Breast epithelium (tissue), 4 donors: ENCODE measurements at places on chromosomes 3 and 15.
A peak's percentile ranks its signal among the peaks of the same experiment; 100 is the strongest.

DNA sequence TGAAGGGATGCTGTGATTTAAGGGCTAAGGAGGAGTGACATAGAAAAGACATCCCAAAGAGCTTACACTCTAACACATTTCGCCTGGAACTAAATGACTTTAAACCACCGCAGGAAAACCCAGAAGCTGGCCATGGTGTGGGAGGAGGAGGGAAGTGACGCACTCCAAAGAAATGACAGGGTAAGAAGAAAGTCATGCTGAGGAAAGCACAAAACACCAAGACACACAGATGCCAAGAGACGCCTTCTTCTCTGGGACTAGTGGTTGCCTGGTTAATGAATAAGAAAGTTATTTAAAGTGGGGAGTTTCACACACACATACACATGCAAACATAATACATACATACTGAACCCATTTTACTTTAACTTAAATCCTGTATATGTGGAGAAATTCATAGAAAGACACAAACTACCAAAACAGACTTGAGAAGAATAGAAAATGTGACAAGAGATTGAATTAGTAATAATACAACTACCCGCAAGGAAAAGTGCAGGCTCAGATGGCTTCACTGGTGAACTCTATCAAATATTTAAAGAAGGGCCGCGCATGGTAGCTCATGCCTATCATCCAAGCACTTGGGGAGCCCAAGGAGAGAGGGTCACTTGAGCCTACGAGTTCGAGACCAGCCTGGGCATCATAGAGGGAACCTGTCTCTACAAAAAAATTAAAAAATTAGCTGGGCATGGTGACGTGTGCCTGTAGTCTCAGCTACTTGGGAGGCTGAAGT is 125.5 kb downstream of the NSMCE3 start:
- DNase-seq: no peak

DNA sequence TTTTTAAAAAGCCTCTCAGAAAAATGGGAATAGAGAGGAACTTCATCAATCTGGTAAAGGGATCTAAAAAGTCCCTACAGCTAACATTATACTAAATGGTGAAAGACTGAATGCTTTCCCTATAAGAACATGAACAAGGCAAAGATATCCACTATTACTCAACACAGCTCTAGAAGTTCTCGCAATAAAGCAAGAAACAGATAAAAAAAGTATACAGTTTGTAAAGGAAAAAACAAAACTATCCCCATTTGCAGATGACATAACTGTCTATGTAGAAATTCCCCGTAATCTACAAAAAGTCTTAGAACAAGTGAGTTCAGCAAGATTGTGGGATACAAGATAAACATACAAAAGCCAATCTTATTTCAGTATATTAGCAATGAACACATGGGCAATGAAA is 15.4 kb downstream of the EDC3 start:
- DNase-seq: no peak

DNA sequence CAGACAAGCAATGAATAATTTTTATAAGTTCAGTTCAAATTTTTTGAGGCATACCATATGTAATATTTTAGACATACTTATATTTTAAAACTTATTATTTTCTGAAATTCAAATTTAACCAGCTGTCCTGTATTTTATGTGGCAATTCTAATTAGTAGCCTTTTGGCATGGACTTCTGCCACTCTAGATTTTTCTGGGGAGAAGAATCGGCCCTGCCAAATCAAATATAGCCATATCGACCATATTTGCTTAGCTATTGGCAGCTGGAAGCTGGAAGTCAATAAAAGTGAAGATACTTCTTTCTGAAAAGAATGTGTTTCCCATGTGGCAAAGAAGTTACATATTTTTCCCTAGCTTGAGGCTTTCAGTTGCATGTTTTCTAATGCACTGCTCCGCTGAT is 9.4 kb upstream of the RBMS3 start:
- no peak for DNase-seq

GRCh38 chr3:42214064-42214463 is 51.9 kb downstream of the CCK start:
- DNase-seq: no peak

DNA sequence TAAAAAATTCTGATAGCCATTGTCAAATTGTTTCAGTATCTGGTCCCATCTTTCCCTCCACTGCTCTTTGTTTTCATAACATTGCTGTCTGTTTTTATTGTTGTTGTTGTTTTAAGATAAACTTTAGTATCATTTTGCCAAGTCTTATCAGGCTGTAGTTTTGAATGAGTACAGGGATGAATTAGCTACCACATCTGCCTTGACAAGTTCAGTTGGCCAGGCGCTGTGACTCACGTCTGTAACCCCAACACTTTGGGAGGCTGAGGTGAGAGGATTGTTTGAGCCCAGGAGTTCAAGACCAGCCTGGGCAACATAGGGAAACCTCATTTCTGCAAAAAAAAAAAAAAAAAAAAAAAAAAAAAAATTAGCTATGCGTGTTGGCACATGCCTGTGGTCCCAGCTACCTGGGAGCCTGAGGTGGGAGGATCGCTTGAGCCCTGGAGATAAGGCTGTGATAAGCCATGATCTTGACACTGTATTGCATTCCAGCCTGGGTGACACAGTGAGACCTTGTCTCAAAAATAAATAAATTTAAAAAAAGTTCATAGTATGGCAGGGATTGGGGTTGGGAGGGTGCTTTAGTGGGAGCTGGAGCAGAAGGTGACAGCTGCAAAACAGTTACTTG is 8.3 kb upstream of the ANKDD1A start:
- no peak for DNase-seq

GRCh38 chr3:177491296-177492032 is 294.2 kb upstream of the TBL1XR1 start:
- no peak for DNase-seq

DNA sequence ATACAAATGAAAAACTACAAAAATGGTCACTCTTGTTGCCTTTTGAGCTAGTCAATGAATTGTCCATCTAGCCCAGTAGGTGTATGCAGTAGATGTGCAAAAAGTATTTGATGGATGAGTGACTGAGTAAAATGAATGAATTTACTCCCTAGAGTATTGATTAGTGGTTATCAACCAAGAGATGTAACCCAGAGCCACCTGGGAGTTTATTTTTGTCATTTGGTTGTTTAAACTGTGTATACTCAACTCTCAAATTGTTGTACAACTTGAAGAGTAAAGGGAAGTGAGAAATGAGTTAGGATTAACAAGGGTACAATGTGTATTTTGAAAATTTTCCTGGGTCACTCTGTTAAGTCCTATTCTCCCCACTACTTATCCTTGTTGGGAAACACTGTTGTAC is 124.1 kb upstream of the TMCO5A start:
- no peak for DNase-seq

DNA sequence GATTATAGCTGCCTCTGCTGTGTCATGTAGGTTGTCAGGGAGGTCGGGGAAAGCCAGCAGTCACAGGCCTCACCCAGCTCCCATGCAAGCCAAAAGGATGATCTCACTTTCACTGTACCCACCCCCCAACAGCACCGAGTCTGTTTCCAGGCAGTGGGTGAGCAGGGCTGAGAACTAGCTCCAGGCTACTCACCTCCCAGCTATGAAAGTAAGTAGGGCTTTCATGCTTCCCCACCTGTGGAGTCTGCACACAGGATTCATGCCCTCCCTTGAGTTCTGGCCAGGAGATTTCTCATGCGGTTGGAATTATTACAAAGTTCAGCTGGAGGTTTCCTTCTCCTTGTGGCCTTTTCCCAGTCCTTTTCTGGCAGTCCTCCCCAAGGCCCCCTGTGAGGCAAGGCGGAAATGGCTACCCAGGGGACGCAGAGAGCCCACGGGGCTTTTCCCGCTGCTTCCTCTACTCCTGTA is 356.2 kb downstream of the SV2B start:
- peak; percentile 44 for DNase-seq

DNA sequence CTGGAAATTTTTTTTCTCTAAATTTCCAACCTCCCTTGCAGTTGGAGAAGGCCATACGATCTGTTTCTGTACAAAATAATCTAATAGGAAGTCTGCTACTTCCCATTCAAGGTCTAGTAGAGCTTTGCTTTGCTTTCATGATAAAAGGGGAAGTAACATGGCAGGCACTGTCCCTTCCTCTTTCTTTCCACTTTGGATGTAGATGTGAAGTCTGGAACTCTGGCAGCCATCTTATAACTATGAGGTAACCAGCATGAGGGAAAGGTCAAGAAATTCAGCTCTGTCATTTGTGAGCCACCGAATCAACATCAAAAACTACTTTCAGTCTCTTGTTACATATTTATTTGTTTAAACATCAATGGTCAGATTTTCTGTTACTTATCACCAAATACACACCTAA is 156.3 kb downstream of the MTHFS start:
- no peak for DNase-seq

- DNase-seq: no peak
Observed at GRCh38 chr15:63826528-63826927, 7.2 kb downstream of the HERC1 start.

DNA sequence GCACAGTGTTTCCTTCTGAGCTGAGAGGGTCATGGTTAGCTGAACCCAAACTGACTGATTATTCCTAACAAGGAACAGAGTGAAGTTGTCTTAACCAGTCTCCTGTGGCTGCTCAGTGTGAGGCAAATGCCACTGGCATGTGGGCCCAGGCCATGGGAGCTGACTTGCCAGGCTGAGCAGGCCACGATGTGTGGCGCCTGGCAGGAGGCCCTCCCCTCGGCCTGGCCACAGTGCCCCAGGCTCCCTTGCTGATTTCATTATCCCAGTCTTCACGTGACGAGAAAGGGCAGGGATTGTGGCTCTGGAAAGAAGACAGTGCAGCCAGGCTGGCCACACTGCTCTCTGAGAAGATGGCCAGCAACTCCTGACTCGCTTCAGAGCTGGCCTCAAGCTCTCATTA is 58.8 kb downstream of the SLCO2A1 start:
- peak; percentile 48 for DNase-seq

DNA sequence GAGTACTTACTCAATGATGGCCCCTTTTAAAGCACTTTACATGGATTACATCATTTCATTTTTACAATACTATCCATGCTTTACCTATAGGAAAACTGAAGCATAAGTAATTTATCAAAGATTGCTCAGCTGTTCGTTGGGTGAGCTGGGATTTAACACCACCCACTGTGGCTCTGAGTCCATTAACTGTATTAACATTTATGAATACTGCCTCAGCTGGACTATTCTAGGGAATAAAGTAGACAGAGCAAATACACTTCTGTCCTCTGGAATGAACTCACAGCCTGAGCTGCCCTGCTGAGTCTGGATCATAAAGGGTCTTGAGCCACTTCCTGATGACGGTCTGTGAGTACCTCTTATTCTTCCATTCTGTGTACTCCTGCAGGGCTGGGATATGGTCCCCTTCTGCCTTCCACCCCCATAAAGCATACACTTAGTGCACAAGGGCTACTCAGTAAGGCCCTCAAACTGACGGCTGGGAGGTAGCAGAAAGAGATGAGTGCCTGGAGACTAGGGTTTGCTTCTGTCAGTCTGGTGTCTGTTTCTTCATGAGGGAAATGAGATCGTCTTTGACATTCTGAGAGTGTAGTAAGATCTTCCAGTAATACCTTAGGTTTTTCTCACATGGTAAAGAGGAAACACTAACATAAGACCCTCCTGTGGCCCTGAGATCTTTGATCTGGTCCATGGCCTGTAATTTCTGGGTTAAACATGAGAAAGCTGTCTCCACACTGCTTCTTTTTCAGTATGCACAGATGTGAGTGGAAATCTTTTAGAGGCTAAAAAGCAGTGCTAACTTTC is 12.6 kb upstream of the ST6GAL1 start:
- no peak for DNase-seq

GRCh38 chr3:72887705-72888545 is at the start of gene GXYLT2:
Gene GXYLT2, plus strand, starts transcription at chr3:72888046. Its CDS starts 188 bp downstream, at chr3:72888234.
- no peak for DNase-seq

DNA sequence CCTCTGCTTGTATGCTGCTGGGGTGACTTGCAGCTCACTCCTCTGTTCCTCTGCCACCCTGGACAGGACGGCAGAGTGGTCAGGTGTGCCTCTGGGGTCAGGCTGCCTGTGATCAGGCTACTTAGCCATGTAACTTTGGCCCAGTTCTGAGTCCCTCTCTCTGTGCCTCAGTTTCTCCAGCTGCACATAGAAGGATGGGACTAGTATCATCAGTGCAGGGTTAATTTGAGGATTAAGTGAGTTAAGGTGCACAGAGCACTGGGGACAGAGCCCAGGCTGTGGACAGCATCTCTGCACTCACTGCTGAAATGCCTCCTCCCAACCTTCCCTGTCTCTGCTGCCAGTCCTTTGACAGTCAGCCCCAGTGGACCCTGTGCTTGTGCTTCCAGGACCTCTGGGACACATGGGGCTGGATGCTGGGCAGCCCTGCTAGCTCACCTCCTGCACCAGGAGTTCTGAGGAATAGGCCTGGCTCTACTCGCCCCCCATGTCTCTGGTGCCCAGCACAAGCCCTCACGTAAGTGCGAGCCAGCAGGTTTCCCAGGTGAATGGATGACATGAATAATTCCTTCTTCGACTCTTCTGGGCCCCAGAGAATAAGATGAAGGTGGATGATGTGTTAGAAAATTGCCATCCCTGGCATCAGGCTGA is 19.3 kb upstream of the PRR23E start:
- DNase-seq: no peak

DNA sequence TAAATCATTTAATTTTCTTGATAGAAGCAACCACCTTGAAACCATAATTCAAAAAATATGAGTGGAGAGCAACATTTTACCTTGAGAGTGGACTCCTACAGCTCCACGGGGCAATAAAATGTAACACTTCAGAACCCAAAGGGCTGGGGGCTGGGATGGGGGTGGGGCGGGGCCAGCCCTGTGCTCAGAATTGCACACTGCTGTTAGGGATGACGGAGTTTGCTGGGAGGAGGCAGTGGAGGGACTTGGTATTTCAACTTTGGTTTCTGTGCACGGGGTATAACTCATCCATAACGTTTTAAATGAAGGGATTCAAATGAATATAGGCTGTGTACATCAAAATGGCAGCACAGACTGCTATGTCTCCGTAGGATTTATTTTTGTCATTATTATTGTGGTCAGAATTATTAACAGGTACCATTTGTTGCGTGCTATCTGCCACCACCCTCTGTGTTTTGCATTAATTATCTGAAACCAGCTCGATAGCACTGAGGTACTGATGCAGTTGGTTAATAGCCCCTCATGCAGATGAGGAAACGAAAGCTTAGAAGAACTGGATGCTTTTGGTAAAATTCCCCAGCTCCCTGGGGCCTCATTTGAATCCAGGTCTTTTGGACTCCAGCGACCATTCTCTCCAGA is 29.4 kb upstream of the WNT5A start:
- DNase-seq: no peak

- DNase-seq: no peak
Observed at GRCh38 chr15:89356634-89357298, 22.1 kb upstream of the POLG start.
